ENCODE measurements at places on chromosomes 4 and X.

DNA sequence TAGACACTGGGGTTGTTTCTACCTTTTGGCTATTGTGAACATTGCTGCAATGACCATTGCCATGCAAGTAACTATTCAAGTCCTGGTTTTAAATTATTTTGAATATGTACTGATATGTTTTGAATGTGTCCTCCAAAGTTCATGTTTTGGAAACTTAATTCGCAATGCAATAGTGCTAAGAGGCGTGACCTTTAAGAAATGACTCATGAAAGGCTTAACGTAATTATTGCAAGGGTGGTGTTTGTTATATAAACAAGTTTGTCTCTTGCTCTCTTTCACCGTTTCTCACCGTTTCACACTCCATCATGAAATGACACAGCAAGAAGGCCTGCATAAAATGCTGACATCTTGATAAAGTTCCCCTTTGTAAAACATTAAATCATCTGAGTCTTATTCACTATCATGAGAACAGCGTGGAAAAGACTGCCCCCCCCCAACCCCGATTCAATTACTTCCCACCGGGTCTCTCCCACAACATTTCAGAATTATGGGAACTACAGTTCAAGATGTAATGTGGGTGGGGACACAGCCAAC lies 506.9 kb upstream of the FAM47C start:
- no peak for DNase-seq

DNA sequence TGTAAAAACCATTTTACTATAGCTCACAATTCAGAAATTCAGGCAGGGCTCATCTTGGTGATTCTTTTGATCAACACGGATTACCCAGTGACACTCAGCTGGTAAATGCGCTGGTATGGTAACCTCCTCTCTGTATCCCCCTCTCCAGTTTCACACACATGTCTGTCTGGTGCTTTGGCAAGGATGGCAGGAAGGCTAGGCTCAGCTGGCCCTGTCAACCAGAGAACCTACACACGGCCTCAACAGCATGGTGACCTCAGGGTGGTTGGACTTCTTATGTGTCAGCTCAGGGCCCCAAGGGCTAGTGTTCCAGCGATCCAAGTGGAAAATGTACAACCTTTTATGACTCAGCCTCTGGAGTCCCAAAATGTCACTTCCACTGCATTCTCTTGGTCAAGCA lies 55.7 kb upstream of the EOLA2 start:
- DNase-seq: no peak

DNA sequence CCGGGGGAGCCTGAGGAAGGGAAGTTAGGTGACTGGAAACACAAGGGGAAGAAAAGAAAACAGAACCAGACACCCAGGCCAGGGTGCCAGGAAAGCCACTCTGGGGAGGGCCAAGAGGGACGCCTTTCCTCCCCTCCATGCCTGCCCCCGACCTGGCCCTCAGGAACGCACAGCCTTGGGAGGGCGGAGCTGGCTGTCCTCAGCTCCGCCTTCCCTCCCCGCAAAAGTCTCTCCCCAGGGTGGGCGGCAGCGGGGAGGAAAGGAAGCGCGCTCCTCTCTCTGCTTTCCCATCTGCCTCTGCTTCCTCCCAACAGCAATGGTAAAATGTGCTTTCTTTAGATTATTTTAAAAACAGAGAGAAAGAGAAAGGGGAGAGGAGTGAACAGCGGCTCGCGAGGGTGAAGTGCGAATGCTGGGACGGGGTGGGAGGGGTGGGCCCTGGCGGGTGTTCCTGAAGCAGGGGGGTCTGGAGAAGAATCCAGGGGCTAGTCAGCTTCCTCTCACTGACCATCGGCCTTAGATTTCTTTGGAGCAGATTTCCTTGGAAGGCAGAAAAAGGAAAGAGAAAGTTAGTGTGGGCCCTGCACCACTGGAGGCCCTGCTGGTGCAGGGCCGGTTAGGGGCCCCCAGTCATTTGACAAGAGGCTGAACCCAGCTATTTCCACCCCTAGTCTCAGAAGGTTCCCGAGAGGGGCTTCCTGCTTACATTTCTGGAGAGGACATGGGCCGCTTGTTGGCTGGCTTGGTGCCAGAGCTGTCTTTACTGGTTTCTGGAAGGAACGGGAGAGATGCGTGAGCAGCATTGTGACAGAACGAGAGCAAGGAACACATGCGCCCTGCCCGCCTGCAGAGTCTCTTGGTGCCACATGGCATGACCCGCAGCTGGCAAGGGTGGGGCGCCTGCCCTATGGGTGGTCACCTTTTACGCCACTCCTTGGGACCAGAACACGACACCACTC lies 4.7 kb upstream of the RENBP start:
- no peak for DNase-seq

GRCh38 chr4:15653864-15654592 lies 1.1 kb downstream of the FBXL5 start:
- peak; percentile 32 for DNase-seq

DNA sequence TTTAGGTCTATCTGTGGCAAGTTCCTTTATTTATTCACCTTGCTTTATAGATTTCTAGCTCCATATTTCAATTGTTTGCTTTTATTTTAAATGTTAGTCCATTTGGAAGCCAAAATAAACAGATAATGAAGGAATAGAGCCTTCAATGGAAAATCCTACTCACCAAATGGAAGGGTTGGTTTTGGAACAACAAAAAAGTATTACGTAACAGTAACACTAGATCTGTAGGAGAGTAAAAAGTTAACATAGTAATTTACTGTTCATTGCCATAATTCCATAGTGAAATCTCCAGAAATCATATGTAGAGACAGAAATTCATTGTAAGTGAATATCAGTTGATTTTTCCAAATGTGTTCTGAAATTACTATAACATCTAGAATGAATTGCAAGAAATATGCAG lies 34.6 kb downstream of the NWD2 start:
- DNase-seq: no peak

GRCh38 chr4:91064157-91064853 lies 937.1 kb downstream of the CCSER1 start:
- DNase-seq: no peak

DNA sequence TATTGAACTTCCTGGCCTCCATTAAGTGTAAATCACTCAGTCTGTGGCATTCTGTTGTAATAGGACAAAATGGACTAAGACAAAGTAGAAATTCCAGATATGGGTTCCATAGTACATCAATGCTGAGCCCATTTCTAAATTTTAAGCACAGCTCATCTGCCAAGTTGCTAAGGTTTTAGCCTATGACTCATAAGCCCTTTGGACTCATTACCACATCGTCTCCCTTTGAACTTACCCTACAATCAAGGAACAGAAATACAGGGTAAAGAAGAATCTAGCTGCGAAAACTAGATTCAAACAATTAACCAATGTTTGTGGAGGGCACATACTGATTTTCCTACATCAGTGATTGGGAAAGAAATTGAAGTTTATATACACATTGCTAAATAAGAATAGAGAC lies 31.8 kb downstream of the NAA11 start:
- no peak for DNase-seq

DNA sequence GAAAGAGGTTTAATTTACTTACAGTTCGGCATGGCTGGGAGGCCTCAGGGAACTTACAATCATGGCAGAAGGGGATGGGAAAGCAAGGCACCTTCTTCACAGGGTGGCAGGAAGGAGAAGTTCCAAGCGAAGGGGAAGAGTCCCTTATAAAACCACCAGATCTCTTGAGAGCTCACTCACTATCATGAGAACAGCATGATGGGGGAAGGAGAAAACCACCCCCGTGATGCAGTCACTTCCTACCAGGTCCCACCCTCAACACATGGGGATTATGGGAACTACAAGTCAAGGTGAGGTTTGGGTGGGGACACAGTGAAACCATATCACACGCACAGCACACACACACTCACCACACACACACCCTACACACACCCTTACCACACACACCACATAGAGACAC lies 104.3 kb downstream of the DCTD start:
- DNase-seq: no peak

GRCh38 chr4:54234497-54235205 lies 5.6 kb downstream of the PDGFRA start:
- DNase-seq: no peak

DNA sequence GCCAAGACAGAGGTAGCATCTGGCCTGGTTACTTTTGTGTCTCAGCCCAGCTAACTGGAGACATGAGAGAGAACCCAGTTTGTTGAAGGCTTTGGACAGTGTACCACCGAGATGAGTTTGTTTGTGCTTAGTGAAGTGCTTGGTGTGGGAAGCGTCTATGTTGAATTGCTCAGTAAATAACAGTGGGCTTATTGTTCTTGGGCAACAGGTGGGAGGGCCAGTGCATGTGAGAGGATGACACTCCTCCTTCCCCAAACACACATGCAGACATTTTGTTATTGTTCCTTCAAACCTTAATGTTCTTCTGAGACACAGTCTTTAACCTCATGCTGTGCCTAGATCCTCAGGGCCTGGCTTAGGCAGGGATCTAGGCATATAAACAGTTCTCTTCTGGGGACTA lies 39.7 kb downstream of the MSN start:
- no peak for DNase-seq

GRCh38 chr4:185846505-185847150 lies 34.6 kb upstream of the SORBS2 start:
- no peak for DNase-seq

GRCh38 chr4:80026100-80026499 lies 46.9 kb downstream of the ANTXR2 start:
- no peak for DNase-seq

DNA sequence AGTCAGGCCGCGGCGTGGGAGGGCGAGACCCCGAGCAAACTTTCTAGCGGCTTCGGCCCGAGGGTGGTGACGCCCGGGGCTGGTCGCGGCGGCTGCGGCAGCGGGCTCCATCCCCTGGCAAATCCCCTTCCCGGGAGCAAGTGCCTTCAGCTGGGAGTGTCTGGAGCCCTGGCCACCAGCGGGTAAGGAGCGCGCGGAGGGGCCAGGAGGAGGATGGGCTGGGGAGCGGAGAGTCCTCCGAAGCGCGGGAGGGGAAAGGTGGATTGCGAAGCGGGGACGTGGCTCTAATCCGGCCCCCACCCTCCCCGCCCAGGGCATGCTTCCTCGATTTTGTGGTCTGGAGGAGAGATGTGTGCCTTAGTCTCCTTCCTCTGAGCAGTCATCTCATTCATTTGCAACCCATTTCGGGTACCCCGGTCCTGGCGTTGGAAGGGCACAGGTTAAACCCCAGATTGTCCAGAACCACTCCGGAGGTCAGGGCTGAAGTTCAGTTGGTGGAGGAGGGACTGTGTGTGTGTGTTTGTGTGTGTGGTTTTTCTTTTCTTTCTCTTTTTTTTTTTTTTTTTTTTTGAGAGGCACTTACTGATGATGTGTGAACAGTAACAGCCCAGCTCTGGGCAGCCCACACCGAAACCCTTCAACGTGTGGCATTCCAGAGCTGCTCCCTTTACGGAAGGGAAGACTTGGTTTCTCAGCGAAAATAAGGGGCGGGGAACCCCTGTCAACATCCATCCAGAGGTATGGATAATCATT lies 516 bp downstream of the SGMS2 start:
- peak; percentile 25 for DNase-seq

DNA sequence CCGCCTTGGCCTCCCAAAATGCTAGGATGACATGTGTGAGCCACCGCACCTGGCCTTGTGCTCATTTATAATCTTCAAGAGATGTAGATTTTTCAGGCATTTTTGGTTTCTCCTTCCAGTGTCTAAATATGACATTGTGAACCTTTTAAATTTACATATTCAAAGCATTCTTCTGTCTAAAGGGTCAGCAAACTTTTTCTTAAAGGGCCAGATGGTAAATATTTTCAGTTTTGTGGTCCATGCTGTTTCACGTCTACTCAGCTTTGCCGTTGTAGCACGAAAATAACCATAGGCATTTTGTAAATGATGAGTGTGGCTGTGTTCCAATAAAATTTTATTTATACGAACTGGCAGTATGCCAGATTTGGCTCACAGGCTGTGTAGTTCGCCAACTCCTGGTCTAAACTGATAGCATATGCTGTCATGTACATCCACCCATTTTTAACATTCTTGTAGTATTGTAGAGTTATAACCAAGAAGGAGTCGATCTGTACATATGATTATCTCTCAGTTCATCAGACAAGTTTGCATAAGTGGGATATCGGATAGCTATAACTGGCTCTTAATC lies 12.7 kb upstream of the GCNA start:
- no peak for DNase-seq

DNA sequence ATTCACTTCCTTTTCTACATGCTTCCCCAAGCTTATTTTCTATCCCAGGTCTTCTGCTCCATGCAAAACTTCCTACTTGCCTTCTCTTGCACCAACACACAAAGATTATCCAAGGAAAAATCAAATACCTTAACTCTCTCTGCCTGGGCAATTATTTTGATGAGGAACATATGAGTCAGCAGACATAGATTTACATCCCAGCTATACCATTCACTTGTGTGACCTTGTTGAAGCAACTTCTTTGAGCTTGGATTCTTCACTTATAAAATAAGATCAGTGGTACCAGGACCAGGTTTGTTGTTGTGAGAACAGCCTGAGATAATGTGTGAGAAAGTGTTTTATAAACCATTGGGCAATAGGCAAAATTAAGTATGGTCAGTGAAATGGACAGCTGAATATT lies 39.1 kb upstream of the TMEM192 start:
- DNase-seq: no peak

DNA sequence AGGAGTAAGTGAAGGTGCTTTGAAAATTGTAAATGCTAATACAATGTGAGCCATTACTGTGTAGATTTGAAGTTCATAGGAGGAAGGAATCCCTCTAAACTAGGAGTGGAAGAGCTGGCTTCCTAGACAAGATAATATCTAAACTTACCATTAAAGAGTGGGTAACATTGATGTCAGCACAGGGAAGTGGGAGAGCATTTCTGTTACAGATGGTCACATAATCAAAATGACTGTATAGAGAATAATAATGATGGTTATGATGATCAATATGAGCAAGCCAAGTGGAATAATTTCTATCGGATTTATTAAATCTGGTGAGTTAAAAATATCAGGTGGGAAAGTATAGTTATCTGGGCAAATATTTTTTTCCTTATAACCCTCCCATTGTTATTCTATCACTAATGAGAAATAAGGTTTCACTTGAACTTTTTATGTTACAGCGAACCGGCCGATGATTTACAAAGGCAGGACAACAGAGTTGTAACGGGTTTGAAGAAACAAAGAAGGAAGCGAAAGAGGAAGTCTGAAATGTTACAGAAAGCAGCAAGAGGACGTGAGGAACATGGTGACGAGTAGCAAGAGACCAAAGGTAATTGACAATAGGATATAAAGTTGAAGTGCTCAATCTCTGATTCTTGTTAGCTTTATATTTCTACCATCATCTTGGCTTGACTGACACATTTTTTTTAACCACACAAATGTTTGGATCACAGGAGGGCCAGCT lies 43.5 kb downstream of the FMR1NB start:
- DNase-seq: no peak

DNA sequence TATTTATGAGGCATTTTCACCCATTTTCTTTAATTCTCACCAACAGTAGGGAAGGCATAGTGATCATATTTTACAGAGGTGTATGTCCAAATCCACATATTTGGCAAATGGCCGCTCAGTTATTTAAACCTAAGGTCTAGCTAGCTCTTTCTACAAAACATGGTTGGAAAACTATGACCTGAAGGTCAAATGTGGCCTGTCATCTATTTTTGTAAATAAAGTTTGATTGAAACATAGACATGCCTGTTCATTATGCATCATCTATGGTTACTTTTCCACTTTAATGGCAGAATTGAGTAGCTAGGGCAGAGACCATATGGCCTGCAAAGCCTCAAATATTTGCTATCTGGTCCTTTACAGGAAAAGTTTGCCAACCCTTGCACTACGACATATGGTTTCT lies 44.2 kb downstream of the GBA3 start:
- DNase-seq: no peak

- no peak for DNase-seq
Measured at GRCh38 chr4:6761649-6762615, 20.6 kb upstream of the KIAA0232 start.

GRCh38 chr4:73573794-73574528 lies 46.3 kb downstream of the RASSF6 start:
- DNase-seq: peak; percentile 30

Measured in activated CD4-positive, alpha-beta memory T cell treated with anti-CD3 and anti-CD28 coated beads for 36 hours (primary cell).